Suppressor macrophage (primary cell): ENCODE measurements at places on chromosomes 4 and X.

DNA sequence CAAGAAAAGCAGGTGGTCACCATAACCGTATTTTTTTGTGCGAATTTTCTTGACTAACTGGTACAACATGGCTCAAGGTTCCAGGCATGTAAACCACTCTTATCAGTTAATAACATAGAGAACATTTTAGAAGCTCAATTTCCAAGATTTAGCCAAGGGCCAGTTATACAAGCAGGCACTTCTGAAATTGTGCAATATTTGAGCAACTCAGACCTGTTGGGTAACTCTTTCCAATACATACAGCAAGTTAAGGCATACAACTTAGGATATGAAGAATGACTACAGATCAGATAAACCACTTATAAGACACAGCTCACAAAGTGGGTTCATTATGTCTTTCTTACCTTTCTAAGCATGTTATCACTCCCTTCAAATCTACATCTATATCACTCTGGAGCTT is 43.9 kb downstream of the ZNF280C start:
- DNase-seq = no peak

DNA sequence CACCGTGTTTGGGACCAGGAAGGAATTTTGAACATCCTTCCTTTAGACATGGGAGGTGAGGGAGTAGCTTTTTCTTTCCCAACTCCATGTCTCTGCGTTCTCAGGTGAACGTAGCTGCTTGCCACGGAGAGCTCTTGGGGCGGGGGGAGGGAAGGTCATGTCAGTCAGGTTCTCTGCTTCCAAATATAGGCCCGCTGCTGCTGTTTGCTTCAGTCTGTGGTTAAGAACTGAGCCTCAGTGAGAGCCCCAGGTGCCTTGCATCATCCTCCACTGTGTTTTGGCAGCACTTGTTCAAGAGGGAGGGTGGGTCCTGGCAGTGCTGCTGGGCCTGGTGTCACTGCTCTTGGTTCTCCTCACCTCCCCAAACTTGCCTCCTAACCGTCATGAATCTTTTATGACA is 46.5 kb downstream of the HADH start:
- no peak for DNase-seq

- DNase-seq = no peak
Measured at GRCh38 chrX:97330151-97330550, 446.4 kb downstream of the RPA4 start.

GRCh38 chrX:130082244-130083106 is 27.8 kb downstream of the ELF4 start:
- peak; percentile 75 for DNase-seq

DNA sequence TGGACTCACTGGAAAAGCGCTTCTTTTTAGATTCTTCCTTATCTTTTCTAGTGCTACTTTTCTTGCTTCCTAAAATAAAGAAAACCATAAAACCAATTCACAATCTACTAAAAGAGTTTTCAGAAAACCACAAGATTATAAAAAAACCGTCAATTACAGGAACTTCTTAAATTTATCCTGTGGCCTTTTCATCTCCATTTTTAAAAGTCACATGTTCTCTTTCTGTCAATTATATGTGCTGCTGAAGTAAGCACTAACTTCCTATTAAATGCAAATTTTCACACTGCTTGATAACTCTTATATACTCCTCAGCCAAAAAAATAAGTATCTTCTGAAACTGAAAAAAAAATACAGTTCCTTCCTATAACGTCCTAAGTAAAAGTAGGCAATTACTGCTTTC is 32.8 kb downstream of the CENPC start:
- DNase-seq = peak; percentile 2

GRCh38 chr4:185825737-185826136 is 13.7 kb upstream of the SORBS2 start:
- no peak for DNase-seq

DNA sequence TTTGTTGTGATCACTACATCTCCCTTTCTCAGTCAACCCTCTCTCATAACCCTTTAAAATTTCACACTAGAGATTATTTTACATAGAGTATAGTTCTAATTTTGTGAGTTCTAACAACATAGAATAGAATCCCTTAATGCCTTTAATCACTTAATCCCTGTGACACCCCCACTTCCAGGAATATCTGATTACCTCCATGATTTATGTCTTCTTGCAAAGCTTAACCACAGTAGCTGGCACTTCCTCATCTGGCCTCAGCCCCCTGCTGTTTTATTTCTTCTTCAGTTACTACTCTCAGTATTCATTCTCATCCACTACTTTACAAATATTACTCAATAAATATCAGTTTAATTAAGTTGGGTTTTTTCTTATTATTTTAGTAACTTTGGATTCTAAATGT is 340.9 kb downstream of the CENPC start:
- no peak for DNase-seq

GRCh38 chr4:32858971-32859370 is 2138.8 kb downstream of the PCDH7 start:
- no peak for DNase-seq

DNA sequence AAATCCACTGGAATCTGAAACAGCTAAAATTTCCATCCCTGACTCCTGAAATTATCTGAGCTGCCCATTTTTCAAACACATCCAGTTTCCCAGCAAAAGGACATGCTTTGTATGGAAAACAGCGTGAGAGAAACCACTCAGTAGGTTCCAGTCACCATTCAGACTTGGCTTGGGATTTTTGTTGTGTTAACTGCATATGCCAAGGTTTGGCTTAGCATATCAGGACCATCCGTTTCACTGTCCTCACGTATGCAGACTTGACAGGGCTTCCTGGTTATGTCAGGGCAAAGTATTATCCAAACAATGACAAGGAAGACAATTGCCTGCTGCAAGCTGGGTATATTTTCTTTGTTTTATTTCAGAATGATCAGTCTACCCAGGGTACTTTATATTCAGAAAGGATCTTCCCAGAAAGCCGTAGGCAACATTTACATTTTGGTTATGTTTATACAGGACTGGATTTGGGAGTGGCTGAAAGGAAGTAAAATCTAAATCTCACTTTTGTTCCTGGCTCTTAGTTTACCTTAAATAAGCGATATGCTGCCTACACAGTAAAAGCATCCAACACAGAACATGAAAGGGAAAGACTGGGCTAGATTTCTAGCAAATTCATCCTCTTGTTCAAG is 41.3 kb upstream of the CCKAR start:
- DNase-seq = no peak

GRCh38 chr4:99405433-99406115 is 29.6 kb downstream of the ADH7 start:
- peak; percentile 83 for DNase-seq

DNA sequence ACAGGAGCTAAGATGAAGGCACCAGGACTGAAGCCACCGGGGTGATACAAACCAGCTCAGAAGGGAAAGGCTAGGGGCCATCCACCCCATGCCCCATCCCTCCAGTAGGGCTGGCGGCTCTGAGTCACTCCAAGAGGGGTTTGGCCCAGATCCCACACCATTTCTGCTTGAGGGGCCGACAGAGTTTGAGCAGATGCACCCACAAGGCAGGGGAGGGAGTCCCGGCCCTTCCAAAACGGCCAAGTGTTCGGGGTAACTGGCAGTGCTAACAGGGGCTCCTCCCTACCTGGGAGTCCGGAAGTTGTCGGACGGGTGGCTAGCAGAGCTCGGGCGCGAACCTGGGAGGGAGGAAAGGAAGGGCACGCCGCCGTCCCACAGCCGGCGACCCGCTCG is 412 bp downstream of the SLC10A3 start:
- DNase-seq = peak; percentile 22

DNA sequence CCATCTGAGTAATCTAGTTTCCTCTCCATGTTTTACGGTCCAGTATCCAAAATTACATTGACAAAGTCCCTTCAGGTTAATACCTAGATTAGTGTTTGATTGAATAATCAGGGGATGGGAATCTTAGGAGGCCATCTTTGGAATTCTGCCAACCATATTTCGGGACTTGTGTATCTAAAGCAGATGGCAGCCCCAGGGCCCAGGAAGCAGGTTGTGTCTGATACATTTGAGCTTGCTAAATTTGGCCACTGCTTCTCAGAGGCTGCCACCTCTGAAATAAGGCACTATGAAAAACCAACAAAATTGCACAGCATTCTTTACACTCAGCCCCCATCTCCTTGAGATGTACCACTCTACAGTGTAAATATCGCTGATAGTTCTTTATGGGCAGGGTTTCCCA is 102.1 kb downstream of the ASB9 start:
- no peak for DNase-seq

DNA sequence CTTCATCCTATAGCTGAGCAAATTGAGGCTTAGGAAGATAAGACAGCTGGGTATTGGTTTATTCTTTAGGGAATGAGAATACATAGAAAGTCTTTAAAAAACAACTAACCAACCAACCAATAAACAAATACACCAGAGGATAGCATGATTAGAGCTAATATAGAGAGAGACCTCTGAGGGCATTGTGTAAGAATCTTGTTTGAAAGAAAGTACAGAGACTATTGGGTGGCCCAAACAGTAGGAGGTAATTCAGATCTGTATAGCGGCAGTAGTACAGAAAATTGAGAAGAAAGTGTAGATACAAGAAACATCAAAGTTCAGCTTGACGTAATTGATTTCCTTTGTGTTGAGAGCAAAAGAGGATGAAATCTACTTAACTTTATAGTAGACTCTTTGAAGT is 1951.0 kb upstream of the ADGRL3 start:
- DNase-seq = no peak
